ENCODE measurements at places on chromosomes 5 and 9.

GRCh38 chr5:122154491-122154890 lies 25.1 kb downstream of the ZNF474 start:
- no peak for DNase-seq

GRCh38 chr9:131969469-131969989 lies 110.1 kb downstream of the MED27 start:
- no peak for DNase-seq

DNA sequence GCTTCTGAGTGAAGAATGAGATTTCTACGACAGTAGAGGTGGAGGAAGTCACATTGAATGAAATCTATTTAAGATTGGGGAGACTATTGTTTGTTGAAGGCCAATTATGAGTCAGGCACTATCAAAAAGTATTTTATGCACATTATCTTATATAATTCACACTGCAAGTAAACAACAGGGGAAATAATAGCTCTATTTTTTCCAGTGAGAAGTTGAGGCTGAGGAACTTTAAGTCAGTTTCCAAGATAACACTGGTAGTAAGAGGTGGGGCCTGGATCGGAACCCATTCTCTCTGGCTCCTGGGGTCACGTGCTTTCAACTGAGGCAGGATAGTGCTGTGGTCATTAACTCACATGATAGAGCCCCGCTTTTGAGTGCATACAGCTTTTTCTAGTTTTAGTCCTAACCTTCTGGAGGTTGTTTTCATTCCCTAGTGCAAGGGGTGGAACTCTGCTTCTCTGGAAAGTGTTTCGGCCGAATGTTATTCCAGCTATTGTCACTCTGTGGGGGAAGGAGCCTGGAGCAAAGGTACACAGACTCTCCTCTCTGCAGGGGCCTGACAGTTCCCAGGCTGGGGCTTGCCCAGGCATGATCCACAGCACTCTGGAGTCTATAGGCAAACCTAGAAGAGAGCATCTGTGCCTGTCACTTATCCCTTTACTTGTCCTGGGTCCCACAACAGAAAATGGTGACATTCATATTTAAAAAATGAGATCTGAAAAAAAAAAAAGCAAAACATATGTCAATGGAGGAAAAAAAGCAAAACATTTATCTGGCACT lies 352.4 kb upstream of the ACTBL2 start:
- no peak for DNase-seq

DNA sequence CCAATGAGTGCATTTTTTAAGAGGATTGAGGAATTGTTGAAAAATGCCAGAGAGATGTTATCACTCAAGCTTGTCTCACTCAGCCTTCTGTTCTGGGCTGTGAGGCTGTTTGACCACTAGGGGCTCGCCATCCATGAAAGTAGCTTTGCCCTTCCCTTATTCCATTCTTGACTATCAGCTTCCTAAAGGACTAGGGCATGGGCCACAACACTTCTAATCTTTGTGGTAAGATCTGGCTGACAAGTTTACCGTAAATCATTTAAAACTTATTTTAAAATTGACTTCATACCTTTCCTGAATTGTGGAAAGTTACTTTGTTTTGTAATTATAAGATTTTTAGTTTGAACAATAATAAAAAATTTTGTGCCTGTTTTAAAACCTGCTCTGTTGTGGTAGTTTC lies 49.5 kb downstream of the TJP2 start:
- DNase-seq = no peak

DNA sequence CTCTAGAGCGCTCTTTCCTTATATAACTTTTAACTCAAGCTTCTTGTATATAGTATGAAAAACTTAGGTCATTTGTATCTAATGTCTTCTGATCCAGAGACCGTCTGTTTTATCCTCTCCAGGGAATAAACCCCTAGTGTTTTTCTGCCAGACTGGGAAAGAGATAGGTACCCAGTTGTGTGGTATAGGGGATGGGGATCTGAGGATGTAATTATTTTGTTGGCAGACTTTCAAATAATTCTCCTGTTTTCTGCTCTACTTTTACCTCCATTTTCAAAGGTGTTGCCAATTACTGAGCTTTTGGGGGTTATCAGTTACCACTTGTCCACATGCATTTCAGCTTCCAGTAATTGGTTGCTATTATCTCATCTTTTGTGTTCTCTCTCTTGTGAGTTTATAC lies 17.9 kb downstream of the CCDC171 start:
- DNase-seq = no peak

DNA sequence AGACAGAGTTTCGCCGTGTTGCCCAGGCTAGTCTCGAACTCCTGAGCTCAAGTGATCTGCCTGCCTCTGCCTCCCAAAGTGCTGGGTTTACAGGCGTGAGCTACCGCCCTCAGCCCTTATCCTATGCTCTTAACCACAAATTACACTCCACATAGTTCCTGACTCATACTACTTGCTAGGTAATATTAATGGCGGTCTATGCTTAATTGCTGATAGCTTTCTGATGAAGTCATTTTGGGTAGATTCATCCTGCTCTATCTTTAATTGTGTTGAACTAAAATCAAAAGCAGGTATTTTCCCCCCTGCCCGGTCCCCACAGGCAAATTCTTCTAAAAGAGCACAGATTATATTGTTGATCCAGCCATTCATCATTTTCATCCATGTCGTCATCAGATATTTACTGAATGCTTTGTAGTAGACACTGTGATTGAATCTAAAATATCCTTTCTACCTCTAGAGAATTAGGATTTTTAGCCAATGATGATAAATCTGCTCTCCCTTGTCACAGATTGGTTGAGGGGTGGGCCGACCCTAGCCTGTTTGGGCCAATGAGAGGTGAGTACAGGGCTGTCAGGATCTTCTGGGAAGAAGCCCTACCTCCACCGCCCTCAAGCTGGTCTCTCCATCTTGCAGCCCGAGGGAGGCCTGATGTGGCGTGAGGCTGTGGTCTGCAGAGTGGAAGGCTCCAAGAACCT lies 144.8 kb downstream of the NR3C1 start:
- DNase-seq = no peak

DNA sequence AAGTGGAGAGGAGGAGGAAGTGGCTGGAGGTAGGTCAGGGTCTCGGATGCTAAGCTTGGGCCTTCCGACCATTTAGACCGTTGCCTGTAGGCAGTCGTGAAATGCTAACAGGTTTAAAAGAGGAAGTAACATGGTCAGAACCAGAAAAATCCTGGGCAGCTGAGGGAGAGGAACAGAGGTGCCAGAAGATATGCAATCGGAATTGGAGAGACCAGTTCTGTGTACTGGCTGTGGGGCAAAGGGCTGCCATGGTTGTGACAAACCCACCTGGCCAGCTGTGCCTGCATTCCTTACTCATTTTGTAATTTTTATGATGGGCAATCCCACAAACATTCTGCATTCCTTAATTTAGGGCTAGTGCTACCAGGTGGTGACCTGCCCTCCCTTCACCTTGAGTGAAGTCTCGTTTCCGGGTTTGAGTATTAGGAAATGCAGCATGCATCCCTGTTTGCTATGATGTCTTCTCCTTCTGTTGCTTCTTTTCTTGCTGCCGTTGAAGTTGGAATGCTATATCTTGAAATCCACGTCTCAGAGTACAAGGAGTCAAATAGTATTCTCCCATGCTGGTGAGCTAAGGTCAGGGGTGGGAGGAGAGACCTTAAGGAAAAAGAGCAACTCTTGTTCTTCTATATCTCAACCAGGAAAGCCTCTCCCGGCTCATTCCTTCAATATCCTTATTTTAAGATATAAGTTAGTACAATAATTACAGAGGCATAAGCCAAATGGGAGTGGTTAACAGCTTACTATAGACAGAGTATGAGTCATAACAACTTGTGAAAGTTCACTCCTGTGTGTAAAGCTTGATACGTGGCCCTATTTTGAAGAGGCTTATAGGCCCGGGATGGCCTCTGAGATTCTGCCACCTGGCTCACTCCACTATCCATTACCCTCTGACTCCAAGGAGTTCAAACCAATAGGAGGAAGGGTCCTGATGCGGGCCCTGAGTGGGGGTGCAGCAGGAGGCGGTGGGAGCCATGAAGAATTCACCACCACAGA lies 37.0 kb downstream of the B4GALT1 start:
- DNase-seq = peak; percentile 54

DNA sequence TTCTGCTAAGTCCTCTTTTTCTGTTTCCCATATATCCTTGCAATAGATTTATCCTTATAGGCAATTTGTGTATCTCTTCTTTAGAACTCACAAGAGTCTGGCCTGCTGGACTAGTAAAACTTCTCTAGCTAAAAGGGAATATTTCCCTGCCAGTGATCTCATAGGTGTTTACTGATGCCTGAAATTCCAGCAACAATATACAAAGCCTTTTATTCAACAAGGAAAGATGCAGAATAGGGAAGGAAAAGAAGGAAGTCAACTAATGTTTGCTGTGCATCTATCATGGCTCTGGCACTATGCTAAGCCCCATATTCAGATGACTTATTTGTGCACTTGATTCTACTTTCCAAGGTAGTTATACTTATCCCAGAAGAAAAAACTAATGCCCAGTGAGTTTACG lies 160.0 kb upstream of the DMRTA1 start:
- DNase-seq = no peak

DNA sequence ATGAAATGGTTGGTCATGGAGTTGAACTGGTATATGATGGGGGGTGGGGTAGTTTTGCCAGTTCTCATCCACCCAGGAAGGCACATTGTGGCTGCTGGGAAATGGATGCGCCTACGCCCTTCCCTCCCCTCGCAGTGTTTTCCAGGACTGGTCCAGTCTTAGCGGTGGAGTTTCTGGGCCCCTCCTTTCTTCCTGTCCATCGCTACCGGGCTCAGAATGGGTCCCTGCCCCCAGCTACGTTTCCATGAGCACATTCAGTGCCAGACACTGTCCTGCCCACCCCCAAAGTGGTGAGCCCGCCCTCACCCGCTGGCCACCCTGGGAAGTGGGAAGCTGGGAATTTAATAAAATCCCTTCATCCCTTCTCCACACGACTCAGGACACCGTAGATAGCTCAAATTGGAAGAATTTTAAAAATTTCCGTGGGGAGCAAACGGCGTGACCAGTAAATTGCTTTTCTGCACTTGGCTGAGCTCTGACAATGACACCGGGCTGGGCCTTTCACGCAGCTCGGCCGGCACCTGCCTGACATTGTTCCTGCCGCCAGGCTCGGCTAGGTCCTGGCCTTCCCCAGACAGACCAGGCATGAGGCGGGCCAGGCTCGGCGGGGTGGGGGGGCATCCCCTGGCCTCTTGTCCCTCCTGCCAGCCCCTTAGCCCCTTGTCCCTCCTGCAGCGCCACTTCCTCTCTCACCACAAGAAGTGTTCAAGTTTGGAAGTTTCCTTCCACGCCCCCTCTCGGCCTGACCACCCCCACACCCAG lies 3.6 kb downstream of the FGF18 start:
- no peak for DNase-seq

- no peak for DNase-seq
These were observed 220.7 kb downstream of the CACNA1B start for GRCh38 chr9:138098116-138098907.

- no peak for DNase-seq
These were observed 132.3 kb downstream of the UNC13B start for GRCh38 chr9:35294066-35294465.

- peak; percentile 41 for DNase-seq
These were observed at the start of gene GPR150 for GRCh38 chr5:95620030-95620869. Gene GPR150, plus strand, starts transcription at chr5:95620087. Its CDS starts 189 bp downstream, at chr5:95620276.

GRCh38 chr5:113678924-113679575 lies 165.6 kb downstream of the YTHDC2 start:
- DNase-seq = peak; percentile 22

- peak; percentile 15 for DNase-seq
These were observed 89.5 kb downstream of the EPB41L4A start for GRCh38 chr5:112329419-112330090.

- DNase-seq = no peak
These were observed 66.1 kb upstream of the RASGRF2 start for GRCh38 chr5:80894083-80894482.

GRCh38 chr9:124282442-124283227 lies 24.9 kb downstream of the NEK6 start:
- no peak for DNase-seq

GRCh38 chr5:6827526-6828219 lies 114.4 kb downstream of the TENT4A start:
- peak; percentile 55 for DNase-seq

DNA sequence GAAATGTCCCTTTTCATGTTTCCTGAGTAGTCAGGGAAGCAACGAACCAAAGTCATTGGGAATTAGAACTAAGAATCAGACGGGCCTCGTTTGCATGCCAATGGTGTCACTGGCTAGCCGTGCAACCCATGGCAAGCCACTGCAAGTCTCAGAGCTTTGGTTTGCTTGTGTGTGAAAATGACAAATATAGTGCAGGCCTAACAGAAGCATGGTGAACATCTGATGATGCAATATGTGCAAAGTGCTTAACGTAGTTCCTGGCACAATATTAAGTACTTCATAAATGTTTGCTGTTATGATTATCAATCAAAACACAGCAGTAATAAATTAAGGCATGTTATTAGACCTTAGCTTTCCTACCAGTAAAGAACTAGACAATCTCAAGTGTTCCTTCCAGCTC lies 118.0 kb upstream of the TRIM32 start:
- DNase-seq = no peak

DNA sequence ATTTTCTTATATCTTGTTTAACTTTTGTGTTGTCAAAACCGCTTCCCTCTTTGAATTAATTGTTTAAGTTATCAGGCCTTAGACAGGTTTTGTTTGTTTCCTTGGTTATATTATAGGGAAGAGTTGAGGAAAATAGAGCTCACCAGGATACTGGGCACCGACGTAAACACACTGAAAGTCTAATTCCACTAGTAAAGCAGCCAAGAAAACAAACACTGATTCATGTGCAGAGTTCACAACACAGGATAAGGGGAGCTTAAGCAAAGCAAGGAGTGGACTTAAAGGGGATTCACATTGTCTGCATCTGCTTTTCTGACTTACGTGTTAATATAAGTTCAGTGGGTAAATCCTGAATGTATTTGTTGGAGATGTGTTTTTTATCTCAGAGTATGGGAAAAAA lies 139.0 kb upstream of the CDH6 start:
- DNase-seq = no peak

- peak; percentile 11 for DNase-seq
These were observed 105.3 kb downstream of the UBE2R2 start for GRCh38 chr9:33921967-33922895.

GRCh38 chr5:41817625-41818301 lies 52.5 kb downstream of the OXCT1 start:
- DNase-seq = no peak

DNA sequence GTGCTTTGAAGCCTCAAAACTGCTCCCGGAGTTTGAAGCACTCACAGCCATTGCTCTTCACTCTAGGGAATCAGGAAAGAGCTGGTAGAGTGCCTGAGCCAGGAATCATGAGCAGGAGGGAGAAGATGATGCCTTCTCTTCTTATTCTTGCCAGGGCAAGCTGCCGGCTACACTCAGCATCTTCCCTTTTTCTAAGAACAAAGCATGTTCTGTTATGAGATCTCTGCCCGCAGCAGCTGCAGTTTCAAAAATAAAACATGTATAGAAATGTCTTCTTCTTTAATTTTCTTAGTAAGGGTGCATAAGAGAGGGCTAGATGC lies 57.9 kb upstream of the RICTOR start:
- no peak for DNase-seq

DNA sequence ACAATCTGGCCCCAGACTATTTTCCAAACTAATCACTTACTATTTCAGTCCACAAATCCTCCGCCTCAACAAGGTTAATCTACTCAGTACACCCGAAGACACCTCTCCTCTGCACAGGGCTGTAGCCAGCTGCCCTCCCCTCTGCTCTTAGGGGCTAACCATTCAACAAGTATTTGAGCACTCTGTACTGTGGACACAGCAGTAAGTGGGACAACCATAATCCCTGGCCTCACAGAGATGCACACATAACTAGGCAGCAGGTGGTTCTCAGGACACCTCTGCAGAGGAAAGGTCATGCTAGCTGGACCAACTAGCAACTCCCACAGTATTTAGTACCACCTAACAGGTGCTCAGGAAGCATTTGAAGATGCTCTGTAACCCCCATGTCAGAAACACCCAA lies 5.5 kb downstream of the CAMSAP1 start:
- DNase-seq = no peak

- no peak for DNase-seq
These were observed 2.0 kb downstream of the IL31RA start for GRCh38 chr5:55853041-55853670.

Measured in CD4-positive, alpha-beta T cell treated with Interleukin-4 for 4 hours (primary cell).